Lower lobe of right lung (tissue), 2 donors: ENCODE measurements at places on chromosomes 5 and 9. TPM values are rescaled to one million over a fixed set of nuclear protein-coding genes. Genes with fewer than 3 reads are reported as not detected.

DNA sequence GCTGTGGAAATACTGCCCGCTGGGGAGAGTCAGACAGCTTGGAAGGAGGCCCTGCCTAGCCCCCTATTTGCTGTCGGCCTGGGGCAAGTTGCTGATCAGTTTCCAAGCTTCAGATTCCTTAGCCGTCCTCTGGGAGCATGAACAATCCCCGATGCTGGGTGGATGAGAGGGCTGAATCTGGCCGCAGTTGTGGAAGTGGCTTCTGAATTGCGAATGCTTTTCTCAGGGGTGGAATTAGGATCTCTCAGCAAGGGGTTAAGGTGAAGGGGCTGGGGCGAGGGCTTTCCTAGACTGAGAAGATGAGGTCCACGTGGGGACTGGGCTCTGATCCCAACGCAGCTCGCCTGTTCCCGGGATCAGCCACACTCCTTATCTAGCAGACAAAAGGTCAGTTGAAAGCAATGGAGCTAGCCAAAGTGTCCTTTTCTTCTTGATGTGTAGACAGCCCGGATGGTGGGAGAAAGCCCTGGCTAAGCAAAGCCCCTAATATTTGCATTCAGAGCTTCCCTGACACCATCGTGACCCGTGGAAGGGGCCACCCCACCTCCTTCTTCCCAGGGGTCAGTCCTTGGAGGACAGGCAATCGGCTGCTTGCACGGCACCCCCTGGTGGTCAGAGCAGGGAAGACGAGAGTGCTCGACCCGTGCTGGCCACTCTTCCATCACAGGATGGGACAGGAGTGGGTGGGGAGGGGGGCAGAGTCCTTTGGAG lies 54.9 kb downstream of the COL15A1 start:
- H3K36me3 ChIP-seq, result no peaks in the 10 kb centered on the region
- no peaks in the 10 kb centered on the region for H3K27me3 ChIP-seq
- H3K4me1 ChIP-seq, result peaks cover 37% of the 10 kb centered on the region
- peak overlapping the region; percentile 42 for H3K27ac ChIP-seq
- peak; percentile 84 for DNase-seq

GRCh38 chr9:99189887-99190596 lies 31.7 kb downstream of the ALG2 start:
- no peaks in the 10 kb centered on the region for H3K36me3 ChIP-seq
- H3K27me3 ChIP-seq, result no peaks in the 10 kb centered on the region
- H3K27ac ChIP-seq, result no peak overlapping the region
- H3K4me1 ChIP-seq, result peaks cover 3% of the 10 kb centered on the region

DNA sequence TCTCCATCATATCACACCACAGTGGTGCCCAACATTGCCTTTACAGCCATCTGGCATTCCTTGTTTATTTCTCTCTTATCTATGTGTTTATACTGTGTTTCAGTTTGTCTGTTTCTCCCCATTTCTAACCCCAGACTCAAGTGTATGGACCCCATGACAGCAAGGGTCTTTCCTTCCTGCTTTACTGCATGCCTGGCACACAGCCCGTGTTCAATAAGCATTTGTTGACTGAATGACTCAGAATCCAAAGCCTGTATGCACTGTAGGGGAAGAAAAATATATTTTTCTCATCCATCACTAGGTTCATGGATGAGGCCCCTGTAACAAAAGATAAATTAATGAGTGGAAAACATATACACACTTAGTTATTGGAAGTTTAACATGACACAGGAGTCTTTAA lies 190.8 kb upstream of the SEMA6A start:
- H3K4me1 ChIP-seq, result no peaks in the 10 kb centered on the region
- no peaks in the 10 kb centered on the region for H3K27me3 ChIP-seq
- H3K4me3 ChIP-seq, result no peak overlapping the region
- no peaks in the 10 kb centered on the region for H3K36me3 ChIP-seq

DNA sequence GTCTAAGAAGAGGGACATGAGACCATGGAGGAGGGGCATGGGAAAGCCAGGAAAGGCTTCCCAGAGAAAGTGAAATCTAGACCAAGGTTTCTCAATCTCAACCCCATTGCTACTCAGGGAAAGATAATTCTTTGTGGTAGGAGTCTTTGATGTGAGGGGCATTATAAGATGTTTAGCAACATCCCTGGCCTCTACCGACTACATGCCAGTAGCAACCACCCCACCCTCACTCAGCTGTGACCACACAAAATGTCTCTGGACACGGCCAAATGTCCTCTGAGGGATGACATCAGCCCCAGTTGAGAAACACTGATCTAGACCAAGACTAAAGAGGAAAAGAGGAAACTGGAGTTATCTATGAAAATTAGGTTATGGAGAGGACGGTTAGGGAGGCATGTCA lies 298.5 kb upstream of the KIF2A start:
- H3K27me3 ChIP-seq, result no peaks in the 10 kb centered on the region
- H3K4me1 ChIP-seq, result no peaks in the 10 kb centered on the region
- no peak overlapping the region for H3K4me3 ChIP-seq

DNA sequence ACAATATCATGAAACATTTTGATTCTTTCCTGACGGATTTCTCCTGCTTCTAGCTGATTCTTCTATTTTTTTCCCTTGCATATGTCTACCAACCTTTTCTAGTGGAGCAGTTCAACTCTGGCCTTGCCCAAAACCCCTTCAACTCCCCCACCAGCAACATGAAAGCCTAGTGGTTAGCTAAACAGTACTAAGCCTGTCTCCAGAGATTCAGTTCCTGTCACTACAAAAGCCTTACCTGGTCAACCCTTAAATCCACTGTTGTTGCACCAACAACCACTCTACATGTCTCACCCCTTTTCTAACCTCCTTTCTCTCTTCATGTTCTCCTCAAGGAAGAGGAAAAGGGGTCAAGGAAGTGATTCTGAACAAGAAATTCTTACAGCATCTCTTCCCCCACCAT lies 74.8 kb upstream of the PIK3R1 start:
- no peaks in the 10 kb centered on the region for H3K27me3 ChIP-seq
- no peaks in the 10 kb centered on the region for H3K4me1 ChIP-seq
- H3K4me3 ChIP-seq, result no peak overlapping the region
- H3K36me3 ChIP-seq, result no peaks in the 10 kb centered on the region

DNA sequence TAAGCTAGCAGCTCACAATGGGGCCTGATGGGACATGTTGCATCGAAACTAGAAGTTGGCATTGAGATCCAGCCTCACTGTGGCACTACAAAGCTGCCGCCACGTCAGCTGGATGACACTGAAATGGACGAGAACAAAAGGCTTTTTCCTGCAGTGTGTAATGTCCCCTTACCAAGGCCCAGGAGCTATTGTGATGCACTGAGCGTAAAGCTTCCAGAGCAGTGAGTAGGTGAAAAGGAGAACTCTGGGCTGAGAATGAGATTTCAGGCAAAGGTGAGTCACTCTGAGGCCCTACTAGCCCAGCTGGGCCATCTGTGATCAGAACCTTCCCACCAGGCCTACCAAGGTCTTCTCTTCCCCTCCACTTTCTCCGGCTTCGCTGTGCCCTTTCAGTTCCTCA lies 528.1 kb upstream of the KLF4 start:
- no peak overlapping the region for H3K27ac ChIP-seq
- DNase-seq, result no peak
- H3K4me1 ChIP-seq, result no peaks in the 10 kb centered on the region
- no peaks in the 10 kb centered on the region for H3K27me3 ChIP-seq
- H3K36me3 ChIP-seq, result no peaks in the 10 kb centered on the region

GRCh38 chr9:133661846-133662540 lies 25.8 kb downstream of the DBH start:
- peaks cover 17% of the 10 kb centered on the region for H3K4me1 ChIP-seq
- H3K27ac ChIP-seq, result no peak overlapping the region

- no peaks in the 10 kb centered on the region for H3K36me3 ChIP-seq
- no peak overlapping the region for H3K4me3 ChIP-seq
- no peaks in the 10 kb centered on the region for H3K4me1 ChIP-seq
- H3K27me3 ChIP-seq, result no peaks in the 10 kb centered on the region
- no peak for DNase-seq
Observed at GRCh38 chr5:147359581-147359980, 124.8 kb downstream of the STK32A start.

DNA sequence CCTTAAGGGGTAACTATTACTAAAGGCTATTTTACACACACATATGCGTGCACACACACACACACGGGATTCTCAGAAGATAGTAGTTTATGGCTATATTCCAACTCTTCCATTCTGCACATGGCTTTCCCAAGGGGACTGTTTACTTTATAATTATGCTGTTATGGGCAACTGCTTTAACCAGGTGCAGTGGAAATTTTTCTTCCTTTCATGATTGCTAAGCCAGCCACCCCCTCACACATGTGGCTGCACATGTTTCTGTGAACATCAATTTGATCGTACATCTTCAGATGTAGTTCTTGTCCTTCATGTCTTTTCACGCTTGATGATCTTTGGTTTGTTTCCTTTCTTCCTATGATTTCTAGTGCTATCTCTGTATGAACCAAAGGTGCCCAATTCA lies 37.0 kb downstream of the MRPS30 start:
- H3K27ac ChIP-seq, result no peak overlapping the region
- H3K4me3 ChIP-seq, result no peak overlapping the region
- no peaks in the 10 kb centered on the region for H3K27me3 ChIP-seq
- no peaks in the 10 kb centered on the region for H3K36me3 ChIP-seq
- no peak for DNase-seq
- H3K4me1 ChIP-seq, result no peaks in the 10 kb centered on the region

GRCh38 chr5:115333164-115333563 lies 36.7 kb upstream of the CCDC112 start:
- H3K4me1 ChIP-seq, result no peaks in the 10 kb centered on the region
- H3K27me3 ChIP-seq, result no peaks in the 10 kb centered on the region
- no peak overlapping the region for H3K4me3 ChIP-seq
- H3K36me3 ChIP-seq, result no peaks in the 10 kb centered on the region
- DNase-seq, result no peak

DNA sequence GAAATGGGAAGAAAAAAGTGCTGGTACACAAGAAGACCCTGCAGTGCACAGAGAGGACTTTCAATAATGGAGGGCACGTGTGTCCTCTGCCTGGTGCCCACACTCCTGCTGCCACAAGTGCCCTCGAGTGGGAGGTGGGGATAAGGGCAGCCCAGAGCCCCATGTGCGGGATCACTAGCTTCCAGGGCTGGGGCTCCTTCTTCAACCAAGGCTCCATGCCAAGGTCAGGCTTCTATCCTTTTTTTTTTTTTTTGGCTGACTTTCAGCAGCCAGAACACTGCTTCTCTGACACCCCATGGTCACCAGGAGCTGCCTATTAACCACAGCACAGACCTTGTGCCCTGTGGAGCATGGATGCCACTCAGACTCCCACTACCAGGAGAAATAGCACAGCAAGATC lies 7.5 kb downstream of the ACSL6 start:
- H3K4me3 ChIP-seq, result no peak overlapping the region
- H3K27me3 ChIP-seq, result no peaks in the 10 kb centered on the region
- peaks cover 5% of the 10 kb centered on the region for H3K4me1 ChIP-seq
- no peaks in the 10 kb centered on the region for H3K36me3 ChIP-seq

DNA sequence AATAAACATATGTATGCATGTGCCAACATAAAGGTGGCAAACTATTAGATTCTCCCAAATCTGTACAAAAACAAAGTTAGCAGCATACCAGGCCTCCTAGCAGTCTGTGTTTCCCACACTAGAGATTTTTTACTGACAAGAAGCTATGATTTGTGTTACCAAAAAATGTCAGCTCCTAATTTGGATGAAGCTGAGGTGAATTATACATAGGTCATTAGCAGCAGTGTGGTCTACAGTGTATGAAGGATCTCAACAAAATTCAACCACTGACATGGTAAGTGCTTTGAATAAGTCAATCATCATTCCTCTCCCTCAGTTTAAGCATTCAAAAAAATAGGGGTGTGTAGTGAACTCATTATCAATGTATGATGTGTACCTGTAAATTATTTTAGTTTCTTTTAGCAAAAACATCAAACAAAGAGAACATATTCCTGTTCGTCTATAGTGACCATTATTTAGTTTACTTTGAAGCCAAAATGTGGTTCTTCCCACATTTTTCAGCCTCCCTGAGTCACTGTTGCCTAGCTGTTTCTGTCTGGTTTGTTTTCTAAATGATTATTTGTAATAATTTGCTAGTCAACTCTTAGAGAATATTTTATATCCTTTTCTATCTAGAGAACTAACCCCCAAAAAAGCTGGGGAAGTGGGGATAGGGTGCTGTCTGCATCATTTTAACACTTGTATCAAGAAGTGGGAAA lies 52.1 kb upstream of the RGMB start:
- no peak overlapping the region for H3K4me3 ChIP-seq
- H3K27me3 ChIP-seq, result no peaks in the 10 kb centered on the region
- no peak overlapping the region for H3K27ac ChIP-seq
- H3K4me1 ChIP-seq, result no peaks in the 10 kb centered on the region

- no peaks in the 10 kb centered on the region for H3K27me3 ChIP-seq
- DNase-seq, result peak; percentile 44
- no peaks in the 10 kb centered on the region for H3K4me1 ChIP-seq
- no peak overlapping the region for H3K4me3 ChIP-seq
- H3K27ac ChIP-seq, result no peak overlapping the region
Observed at GRCh38 chr9:93317495-93318094, 133.7 kb downstream of the WNK2 start.

GRCh38 chr9:89436963-89437625 lies 60.8 kb downstream of the SEMA4D start:
- no peak overlapping the region for H3K4me3 ChIP-seq
- H3K4me1 ChIP-seq, result peaks cover 61% of the 10 kb centered on the region
- no peaks in the 10 kb centered on the region for H3K27me3 ChIP-seq
- H3K27ac ChIP-seq, result peak overlapping the region; percentile 18

DNA sequence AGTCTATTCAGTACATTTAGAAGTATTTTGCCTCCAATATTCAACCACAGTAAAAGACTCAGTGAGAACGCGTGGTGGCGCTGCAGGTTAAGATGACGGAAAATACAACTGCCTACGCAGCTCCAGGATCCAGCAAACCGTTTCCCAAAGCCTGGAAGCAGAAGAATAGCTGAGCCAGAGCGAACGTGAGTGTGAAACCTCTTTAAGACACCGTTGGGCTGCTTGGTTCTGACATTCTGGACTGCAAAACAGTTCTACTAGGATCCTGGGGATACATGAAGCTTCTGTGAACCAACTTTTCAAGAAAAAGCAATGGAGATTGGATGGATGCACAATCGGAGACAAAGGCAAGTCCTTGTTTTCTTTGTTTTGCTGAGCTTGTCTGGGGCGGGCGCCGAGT lies at the start of gene PCDHB16:
Gene PCDHB16, plus strand, starts transcription at position 140 of the 400 bp plus-strand sequence. Its CDS starts 173 bp downstream, at position 313.
- H3K4me1 ChIP-seq, result no peaks in the 10 kb centered on the region
- peak within 1 kb of the TSS; percentile 21 for H3K27ac ChIP-seq
- peak within 1 kb of the TSS; percentile 32 for H3K4me3 ChIP-seq
- no peaks in the 10 kb centered on the region for H3K36me3 ChIP-seq
- DNase-seq, result no peak

DNA sequence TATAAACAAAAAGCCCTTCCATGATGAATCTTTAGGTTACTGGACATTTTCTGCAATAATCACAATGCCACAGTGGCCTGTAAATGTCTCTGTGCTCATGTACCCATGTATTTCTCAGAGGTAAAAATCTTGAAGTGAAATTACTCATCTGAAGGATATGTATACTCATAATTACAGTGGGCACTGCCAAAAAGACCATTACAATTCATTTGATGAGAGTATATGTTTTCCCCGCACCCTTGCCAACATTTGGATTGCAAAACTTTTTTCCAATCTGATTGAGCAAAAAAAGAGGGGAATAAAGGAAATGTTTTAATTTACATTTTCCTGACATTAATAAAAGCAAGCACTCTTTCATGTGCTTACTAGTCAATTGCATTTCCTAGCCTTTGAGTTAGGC lies 110.5 kb downstream of the EPB41L4A start:
- DNase-seq, result no peak
- H3K4me3 ChIP-seq, result no peak overlapping the region
- H3K4me1 ChIP-seq, result peaks cover 5% of the 10 kb centered on the region
- H3K27me3 ChIP-seq, result no peaks in the 10 kb centered on the region

Gene ST8SIA4
- 20.5 TPM for total RNA-seq

Gene PHF19
- total RNA-seq, result 24.4 TPM

Gene SLCO4C1
- total RNA-seq, result 29.5 TPM

Gene LEAP2
- total RNA-seq, result 1.7 TPM

Gene FCHO2
- 89.9 TPM for total RNA-seq

Gene SPINK4
- not detected for total RNA-seq

Gene SNCB
- total RNA-seq, result not detected

Gene PLPP7
- 1.7 TPM for total RNA-seq

Gene UBAP1
- 47.0 TPM for total RNA-seq

Gene STPG3
- total RNA-seq, result 0.38 TPM

Gene KLHL9
- 22.7 TPM for total RNA-seq

Gene TAF1L
- not detected for total RNA-seq
